ENCODE measurements at places on chromosomes 12 and 14.
A peak's percentile ranks its signal among the peaks of the same experiment; 100 is the strongest.

- H3K36me3 ChIP-seq: peaks cover 75% of the 10 kb centered on the region
- no peak overlapping the region for H3K4me3 ChIP-seq
- H3K27me3 ChIP-seq: no peaks in the 10 kb centered on the region
- no peak for DNase-seq
Measured at GRCh38 chr14:102875652-102876051, 46.8 kb upstream of the AMN start.

DNA sequence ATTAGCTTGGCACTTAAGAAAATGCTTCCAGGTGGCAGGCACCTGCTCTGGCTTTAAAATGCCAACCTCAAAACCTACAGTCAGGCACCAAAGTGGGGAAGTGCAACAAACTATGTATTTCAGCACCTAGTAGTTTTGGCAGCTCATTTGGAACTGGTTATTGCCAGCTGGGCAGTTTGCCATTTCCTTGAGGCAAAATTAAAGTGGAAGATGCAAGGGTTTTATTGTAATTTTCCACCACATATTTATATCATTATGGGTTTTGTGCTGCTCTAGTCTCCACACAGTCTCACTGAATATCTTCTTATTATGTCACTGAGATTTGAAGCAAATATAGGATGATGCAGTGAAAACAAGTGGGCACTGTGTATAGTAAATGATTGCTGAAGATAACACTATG, 117.0 kb downstream of the PRKD1 start:
- H3K27me3 ChIP-seq: no peaks in the 10 kb centered on the region
- H3K36me3 ChIP-seq: no peaks in the 10 kb centered on the region
- H3K4me1 ChIP-seq: no peaks in the 10 kb centered on the region
- H3K4me3 ChIP-seq: no peak overlapping the region
- no peak for DNase-seq
- H3K27ac ChIP-seq: no peak overlapping the region

DNA sequence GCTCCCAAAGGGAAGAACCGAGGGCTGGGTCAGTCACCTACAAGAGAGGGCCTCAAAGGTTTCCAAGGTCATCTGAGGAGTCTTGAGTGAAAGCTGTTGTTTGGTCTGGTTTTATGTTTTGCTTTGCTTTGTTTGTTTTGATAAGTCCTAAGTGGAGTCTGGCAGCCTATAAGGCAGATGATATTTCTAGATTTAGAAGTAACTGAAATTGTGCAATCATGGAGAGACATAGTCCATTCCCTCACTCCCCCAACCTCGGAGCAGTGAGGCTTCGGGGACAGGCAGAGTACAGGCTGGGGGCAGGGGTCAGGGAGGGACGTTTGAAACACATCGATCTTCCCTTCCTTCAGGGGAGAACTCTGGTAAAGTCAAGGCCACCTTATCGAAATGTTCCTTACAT, 42.3 kb downstream of the TTC9 start:
- H3K27ac ChIP-seq: no peak overlapping the region
- H3K4me1 ChIP-seq: no peaks in the 10 kb centered on the region
- no peak for DNase-seq

GRCh38 chr12:98696036-98696646, 51.1 kb downstream of the APAF1 start:
- no peak overlapping the region for H3K4me3 ChIP-seq
- H3K4me1 ChIP-seq: no peaks in the 10 kb centered on the region
- H3K27me3 ChIP-seq: no peaks in the 10 kb centered on the region
- DNase-seq: no peak
- H3K36me3 ChIP-seq: peaks cover 20% of the 10 kb centered on the region

DNA sequence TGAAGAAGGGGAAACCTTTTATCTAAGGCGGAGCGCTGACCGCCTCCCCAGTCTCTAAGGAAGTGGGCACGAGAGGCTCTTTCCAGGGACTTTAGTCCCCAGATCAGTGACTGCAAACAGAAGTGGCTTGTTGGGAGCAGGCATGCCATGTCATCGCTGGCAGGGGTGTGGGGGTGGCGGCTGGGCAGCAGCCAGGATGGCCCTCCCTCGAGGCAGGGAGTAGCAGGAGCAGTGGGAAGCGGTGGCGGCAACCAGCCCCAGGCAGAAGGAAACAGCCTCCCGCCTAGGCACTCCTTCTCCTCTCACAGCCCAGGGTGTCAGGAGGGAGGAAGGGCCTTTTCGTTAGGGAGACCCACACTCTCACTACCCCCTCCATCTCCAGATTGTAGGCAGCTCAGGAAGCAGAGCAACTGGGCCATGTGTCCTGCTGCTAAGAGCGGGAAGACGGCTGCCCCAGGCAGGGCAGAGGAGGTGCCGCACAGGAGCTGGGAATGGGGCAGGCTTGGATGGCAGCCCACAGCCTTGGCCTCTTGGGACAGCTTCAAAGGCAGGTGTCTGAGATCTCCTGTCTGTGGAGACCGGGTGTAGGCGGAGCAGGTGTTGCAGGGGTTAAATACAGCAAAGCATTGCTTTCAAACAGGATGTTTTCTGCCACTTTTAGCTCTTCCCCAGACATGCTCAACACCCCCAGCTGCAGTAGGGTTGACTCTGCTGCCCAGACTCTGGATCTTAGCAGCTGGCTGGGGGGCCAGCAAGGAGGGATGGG, 21.8 kb downstream of the VDR start:
- no peak for DNase-seq
- H3K4me1 ChIP-seq: peaks cover 23% of the 10 kb centered on the region
- no peaks in the 10 kb centered on the region for H3K36me3 ChIP-seq
- H3K27me3 ChIP-seq: no peaks in the 10 kb centered on the region

- no peaks in the 10 kb centered on the region for H3K27me3 ChIP-seq
- peaks cover 5% of the 10 kb centered on the region for H3K4me1 ChIP-seq
- H3K4me3 ChIP-seq: no peak overlapping the region
- no peaks in the 10 kb centered on the region for H3K36me3 ChIP-seq
- no peak for DNase-seq
- H3K27ac ChIP-seq: no peak overlapping the region
Measured at GRCh38 chr14:68145036-68145435, 325.5 kb downstream of the RAD51B start.

DNA sequence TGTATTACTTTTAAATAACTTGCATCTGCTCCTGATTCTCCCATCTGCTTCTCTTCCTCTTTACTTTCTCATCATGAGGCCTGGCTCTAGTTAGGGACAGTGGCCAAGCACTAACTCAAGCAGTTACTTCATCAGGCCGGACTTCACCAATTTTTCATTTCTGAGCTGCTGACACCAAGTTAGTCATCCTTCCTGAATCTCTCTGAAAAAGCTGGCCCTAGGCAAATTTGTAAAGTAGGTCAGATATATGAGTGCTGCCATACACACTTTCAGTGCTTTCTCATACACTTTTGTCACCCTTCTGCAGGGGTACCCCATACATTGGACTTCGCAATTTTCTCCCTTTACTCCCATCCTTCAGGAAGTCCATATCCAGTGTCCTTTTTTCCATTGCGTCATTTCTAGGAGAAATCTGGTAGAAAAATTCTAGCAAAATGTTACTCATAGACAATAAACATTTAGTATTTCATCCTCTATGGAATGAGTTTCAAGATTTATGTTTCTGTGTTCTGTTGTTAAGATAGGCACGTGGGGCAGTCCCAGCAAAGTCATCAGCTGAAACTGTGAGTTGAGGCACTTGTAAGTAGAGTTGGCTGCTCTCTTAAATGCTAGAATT, 276.8 kb upstream of the TMPO start:
- H3K4me3 ChIP-seq: no peak overlapping the region
- H3K4me1 ChIP-seq: no peaks in the 10 kb centered on the region
- no peaks in the 10 kb centered on the region for H3K36me3 ChIP-seq
- H3K27me3 ChIP-seq: no peaks in the 10 kb centered on the region

GRCh38 chr14:54200726-54201125, 196.1 kb upstream of the CDKN3 start:
- H3K27me3 ChIP-seq: no peaks in the 10 kb centered on the region
- no peaks in the 10 kb centered on the region for H3K4me1 ChIP-seq
- DNase-seq: no peak
- H3K27ac ChIP-seq: no peak overlapping the region
- H3K4me3 ChIP-seq: no peak overlapping the region

- DNase-seq: no peak
- no peak overlapping the region for H3K27ac ChIP-seq
- H3K36me3 ChIP-seq: no peaks in the 10 kb centered on the region
- no peaks in the 10 kb centered on the region for H3K27me3 ChIP-seq
Measured at GRCh38 chr12:98048326-98048725, 467.1 kb upstream of the TMPO start.

DNA sequence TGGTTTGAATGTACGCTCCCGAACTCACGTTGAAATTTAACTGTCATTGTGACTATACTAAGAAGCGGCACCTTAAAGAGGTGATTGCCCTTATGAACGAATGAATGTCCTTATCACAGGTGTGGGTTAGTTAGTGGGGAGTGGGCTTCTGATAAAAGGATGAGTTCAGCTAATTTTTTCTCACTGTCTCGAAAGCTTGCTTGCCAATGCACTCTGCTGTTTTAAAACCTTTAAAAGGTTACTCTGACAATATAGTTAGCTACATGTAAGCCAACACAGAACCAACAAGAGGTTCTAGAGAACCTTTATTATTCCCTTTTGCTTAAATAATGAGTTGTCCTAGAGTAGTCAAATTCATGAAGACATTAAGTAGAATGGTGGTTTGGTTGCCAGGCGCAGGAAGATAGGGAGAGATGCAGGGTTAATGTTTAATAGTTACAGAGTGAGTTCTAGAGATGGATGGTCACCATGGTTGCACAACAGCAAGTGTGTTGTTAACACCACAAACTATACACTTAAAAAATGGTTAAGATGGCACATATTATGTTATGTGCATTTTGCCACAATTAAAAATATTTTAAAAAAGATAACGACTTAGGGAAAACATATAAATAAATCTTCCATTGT, 26.3 kb downstream of the RTN1 start:
- no peaks in the 10 kb centered on the region for H3K36me3 ChIP-seq
- H3K27me3 ChIP-seq: no peaks in the 10 kb centered on the region
- DNase-seq: no peak
- H3K4me3 ChIP-seq: no peak overlapping the region
- H3K4me1 ChIP-seq: no peaks in the 10 kb centered on the region

DNA sequence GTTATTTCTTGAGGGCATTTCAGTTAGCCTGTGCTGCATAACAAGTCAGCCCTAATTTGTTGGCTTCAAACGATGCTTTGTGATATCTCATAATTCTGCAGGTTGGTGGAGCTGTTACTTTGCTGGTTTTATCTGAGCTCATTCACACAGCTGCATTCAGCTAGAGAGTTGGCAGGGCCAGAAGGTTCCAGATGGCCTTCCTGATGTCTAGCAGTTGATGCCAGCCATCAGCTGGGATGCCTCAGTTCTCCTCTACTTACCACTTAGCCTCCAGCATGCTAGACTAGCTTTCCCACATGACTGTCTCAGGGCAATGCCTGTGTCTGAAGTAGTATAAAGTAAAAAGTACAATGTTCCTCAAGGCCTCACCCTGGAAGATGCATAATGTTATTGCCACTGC, 130.6 kb downstream of the SLC35F4 start:
- H3K27ac ChIP-seq: no peak overlapping the region
- no peaks in the 10 kb centered on the region for H3K4me1 ChIP-seq
- no peaks in the 10 kb centered on the region for H3K27me3 ChIP-seq
- no peak overlapping the region for H3K4me3 ChIP-seq
- no peaks in the 10 kb centered on the region for H3K36me3 ChIP-seq

DNA sequence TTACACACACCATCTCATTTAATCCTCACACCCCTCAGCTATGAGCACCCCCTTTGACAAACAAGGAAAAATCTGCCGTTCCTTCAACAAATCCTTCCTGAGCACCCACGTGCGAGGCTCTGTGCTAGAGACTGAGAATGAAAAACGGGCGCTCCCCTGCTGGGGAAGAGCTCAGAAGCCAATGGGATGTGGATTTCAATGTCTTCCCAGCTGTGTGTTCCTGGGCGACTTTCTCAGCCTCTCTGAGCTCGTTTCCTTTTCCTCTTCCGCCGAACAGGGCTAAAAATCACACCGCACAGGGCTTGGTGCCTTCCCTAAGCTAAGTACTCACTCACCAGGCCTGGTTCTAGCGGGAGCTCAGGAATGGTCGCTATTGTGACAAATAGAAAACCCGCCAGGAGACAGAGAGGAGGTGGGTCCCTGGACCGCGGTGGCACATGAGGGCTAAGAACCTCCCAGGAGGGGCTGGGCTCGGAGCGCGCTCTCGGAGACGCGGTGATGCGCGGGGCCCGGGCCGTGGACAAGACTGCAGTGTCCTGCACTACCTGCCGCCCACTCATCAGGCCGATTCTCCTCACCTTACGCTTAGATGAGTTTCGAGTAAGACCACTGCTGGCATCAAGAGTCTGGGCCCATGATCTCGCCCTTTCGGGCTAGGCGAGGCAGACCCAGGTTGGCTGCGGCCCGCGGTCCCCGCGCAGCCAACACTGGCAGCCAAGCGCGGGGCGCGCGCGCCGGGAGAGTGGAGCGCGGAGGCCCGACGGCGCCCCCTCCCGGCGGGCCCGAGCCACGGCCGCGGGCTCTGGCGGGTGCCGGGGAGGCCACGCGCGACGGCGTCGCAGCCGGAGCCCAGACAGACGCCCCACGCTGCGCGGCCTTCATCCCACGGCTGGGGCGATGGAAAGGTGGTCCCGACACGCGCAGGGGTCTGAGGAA, 17.0 kb downstream of the ZDHHC22 start:
- no peaks in the 10 kb centered on the region for H3K27me3 ChIP-seq
- no peaks in the 10 kb centered on the region for H3K36me3 ChIP-seq
- peak overlapping the region; percentile 53 for H3K27ac ChIP-seq

DNA sequence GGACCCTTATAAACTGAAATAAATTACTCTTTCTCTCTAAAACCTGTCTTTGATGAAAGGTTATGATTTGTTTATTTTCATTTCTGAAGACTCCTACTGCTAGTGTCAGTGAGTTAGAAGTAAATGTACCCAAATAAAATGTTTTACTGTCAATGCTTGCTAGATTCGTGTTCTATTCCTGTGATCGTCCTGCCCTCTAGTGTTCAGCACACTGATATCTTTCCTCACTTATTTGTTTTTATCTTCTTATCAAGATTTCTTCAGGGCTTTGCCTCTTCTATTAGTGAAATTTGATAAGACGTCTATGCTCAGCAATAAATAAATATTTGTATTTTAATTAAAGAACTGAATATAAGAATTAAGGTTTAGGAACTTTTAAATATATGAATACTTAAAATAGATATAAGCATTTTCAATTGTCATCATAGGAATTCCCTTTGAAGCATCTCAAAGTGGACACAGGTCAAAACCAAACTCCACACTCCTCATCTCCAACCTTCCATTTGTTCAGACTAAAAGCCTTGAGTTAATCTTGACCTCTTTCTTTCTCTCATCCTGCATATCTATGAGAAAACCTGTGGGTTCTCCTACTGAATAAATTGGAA, 75.8 kb downstream of the C12orf50 start:
- no peaks in the 10 kb centered on the region for H3K4me1 ChIP-seq
- H3K27ac ChIP-seq: no peak overlapping the region
- H3K4me3 ChIP-seq: no peak overlapping the region
- DNase-seq: no peak

GRCh38 chr12:131994589-131994988, 44.8 kb downstream of the EP400 start:
- H3K27ac ChIP-seq: no peak overlapping the region
- no peaks in the 10 kb centered on the region for H3K4me1 ChIP-seq
- no peaks in the 10 kb centered on the region for H3K27me3 ChIP-seq
- H3K36me3 ChIP-seq: peaks cover 63% of the 10 kb centered on the region

GRCh38 chr12:60263161-60263560, 667.3 kb downstream of the SLC16A7 start:
- H3K4me3 ChIP-seq: no peak overlapping the region
- H3K4me1 ChIP-seq: no peaks in the 10 kb centered on the region
- no peak for DNase-seq
- no peaks in the 10 kb centered on the region for H3K36me3 ChIP-seq
- no peaks in the 10 kb centered on the region for H3K27me3 ChIP-seq
- no peak overlapping the region for H3K27ac ChIP-seq

GRCh38 chr12:57369202-57369601, 61.6 kb downstream of the R3HDM2 start:
- no peaks in the 10 kb centered on the region for H3K4me1 ChIP-seq
- no peak for DNase-seq
- no peaks in the 10 kb centered on the region for H3K36me3 ChIP-seq
